ENCODE measurements at places on chromosomes 13 and 19.

GRCh38 chr19:35935911-35936737, at the start of gene LRFN3:
LRFN3 (plus strand) TSS chr19:35936374; CDS start chr19:35939426, 3,052 bp downstream.
- no peak within 1 kb of the TSS for H3K27ac ChIP-seq
- H3K27me3 ChIP-seq, result no peaks in the 10 kb centered on the region
- peaks cover 18% of the 10 kb centered on the region for H3K4me1 ChIP-seq
- DNase-seq, result peak; percentile 74
- peak within 1 kb of the TSS; percentile 10 for H3K4me3 ChIP-seq
- H3K36me3 ChIP-seq, result peaks cover 6% of the 10 kb centered on the region

DNA sequence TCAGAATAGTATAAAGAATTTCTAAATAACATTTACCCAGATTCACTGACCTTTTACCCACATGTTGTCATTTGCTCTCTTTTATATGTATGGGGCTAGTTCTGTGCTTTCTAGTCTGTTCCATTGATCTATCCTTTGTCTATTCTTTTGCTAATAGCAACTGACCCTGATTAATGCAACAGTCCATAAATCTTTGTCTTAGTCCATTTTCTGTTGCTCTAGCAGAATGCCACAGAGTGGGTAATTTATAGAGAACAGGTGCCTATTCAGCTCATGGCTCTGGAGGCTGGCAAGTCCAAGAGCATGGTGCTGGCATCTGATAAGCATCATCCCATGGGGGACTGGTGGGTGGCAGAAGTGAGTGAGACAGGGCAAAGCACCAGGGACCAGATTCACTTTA, 52.1 kb downstream of the LHFPL6 start:
- H3K36me3 ChIP-seq, result no peaks in the 10 kb centered on the region
- no peaks in the 10 kb centered on the region for H3K4me1 ChIP-seq
- DNase-seq, result no peak
- H3K4me3 ChIP-seq, result no peak overlapping the region

DNA sequence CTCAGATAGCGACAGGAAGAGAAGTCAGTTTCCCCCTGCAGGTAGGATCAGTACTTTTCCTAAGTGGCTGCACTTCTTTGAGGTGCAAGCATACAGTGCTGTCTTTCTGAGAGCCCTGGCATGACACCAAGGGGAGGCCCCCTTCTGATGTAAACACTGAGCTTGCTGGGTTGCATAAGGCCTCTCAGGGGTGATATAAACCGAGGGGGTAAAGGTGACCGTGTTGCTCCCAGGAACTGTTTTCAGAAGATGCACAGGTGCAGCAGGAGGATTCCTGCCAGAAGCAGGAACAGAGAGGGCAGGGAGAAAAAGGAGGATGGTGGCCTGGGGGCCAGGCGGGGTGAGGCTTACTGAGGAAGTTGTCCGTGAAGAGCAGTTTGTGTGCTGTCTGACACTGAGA, 74.0 kb upstream of the ZNF30 start:
- H3K4me1 ChIP-seq, result no peaks in the 10 kb centered on the region
- no peak overlapping the region for H3K4me3 ChIP-seq
- no peak overlapping the region for H3K27ac ChIP-seq
- no peak for DNase-seq
- no peaks in the 10 kb centered on the region for H3K27me3 ChIP-seq

- DNase-seq, result no peak
- no peaks in the 10 kb centered on the region for H3K36me3 ChIP-seq
- no peak overlapping the region for H3K4me3 ChIP-seq
- no peaks in the 10 kb centered on the region for H3K4me1 ChIP-seq
- no peaks in the 10 kb centered on the region for H3K27me3 ChIP-seq
- no peak overlapping the region for H3K27ac ChIP-seq
These were observed 814.5 kb upstream of the MIR17HG start for GRCh38 chr13:90532861-90533492.

DNA sequence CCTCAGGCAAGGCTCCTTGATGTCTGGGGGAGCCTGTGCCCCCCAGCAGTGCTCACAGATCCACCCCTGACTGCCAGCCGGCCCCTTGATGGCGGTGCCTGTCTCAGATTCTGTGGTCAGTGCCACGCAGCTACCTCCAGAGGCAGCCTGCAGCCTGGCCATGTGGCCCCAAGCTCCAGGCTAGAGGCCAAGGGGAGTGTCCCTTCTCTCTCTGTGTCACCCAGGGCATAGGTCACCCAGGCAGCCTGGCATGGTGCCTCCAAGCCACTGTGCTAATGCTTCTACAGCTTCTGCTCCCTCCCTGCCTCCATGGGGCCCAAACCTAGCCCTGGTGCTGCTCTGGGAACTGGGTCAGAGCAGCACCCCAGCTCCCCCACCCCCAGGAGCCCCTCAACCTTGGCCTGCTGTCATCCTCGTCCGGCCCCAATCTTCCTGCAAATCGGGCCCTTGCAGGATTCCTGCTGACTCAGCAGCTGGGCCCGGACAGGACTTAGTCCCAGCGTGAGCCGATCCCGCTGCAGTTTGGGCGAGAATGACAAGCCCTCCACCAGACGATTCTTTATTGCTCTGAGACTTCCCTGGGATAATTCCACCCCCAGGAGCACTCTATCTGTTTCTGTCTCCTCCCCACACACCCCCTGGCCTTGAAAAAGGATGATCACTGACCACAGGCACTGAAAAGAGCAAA, 2.8 kb upstream of the ARL11 start:
- DNase-seq, result peak; percentile 98
- H3K4me1 ChIP-seq, result peaks cover 16% of the 10 kb centered on the region
- peak overlapping the region; percentile 98 for H3K27ac ChIP-seq
- H3K36me3 ChIP-seq, result no peaks in the 10 kb centered on the region

DNA sequence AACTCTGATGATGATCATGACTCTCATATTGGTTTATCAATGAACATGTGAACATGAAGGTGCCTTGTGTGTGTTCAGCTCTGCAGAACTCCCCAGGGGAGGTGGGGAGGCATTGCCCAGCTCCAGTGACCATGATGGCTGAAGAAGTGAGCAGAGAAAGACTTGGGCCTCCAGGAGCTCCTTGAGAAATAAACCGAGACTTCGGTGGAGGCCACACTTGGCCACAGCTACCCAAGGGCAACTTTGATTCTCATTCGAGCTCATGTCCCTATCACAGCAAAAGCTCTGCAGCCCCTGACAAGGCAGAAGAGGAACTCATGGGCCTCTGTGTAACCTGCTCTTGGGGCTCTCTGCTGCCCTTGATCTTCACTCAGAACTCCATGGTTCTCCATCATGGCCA, 44.1 kb upstream of the ZNF536 start:
- no peak for DNase-seq
- no peaks in the 10 kb centered on the region for H3K27me3 ChIP-seq
- H3K36me3 ChIP-seq, result no peaks in the 10 kb centered on the region

DNA sequence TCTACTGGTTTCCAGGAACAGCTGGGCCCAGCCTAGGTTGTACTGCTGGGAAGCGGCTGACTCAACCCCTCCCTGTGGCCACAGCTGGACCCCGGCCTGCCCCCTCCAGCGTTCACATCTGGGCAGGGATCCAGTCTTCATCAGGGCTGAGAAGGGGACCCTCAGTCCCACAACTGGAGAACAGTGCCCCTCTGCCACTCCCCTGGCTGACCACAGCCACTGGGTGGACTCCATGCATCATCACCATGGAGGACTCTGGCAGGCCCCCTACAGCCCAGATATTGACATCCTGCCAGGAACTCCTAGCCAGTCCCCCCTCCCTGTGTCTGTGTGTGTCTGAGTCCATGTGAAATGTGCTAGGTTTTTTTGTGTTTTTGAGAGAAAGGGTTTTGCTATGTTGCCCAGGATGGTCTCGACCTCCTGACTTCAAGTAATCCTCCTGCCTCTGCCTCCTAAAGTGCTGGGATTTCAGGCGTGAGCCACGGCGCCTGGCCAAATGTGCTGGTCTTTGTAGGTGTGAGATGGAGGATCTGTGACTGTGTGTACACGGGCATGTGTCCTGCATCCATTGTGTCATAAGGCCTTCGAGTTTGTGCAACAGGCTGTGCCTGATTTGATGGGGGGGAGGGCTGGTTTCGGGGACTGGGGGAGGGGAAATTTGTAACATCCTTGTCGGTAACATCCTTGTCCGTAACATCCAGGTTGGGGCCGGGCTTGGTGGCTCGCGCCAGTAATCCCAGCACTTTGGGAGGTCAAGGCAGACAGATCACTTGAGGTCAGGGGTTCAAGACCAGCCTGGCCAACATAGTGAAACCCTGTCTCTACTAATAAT, 4.0 kb upstream of the HOOK2 start:
- H3K27me3 ChIP-seq, result no peaks in the 10 kb centered on the region
- H3K4me1 ChIP-seq, result peaks cover 37% of the 10 kb centered on the region
- DNase-seq, result peak; percentile 82
- H3K4me3 ChIP-seq, result no peak overlapping the region
- H3K36me3 ChIP-seq, result no peaks in the 10 kb centered on the region

DNA sequence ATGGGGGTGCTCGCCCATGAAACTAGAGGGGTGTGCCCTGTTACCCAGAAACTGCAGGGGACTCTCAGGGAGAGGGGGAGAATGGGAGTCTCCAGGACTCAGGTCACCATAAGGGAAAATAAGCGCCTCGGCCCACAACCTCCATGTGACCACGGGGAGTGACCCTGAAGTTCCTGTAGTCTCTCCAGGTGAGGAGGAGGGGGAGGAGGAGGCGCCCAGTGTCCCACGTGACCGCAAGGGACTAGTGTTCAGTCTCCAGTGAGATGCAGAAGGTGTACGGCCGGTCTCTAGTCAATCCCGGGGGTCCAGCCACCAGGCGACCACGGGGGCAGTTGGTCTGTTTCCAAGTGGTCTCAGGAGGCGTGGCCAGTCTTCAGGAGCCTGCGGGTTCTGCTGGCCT, 16.0 kb downstream of the TM6SF2 start:
- no peak overlapping the region for H3K27ac ChIP-seq
- no peak overlapping the region for H3K4me3 ChIP-seq
- DNase-seq, result no peak

DNA sequence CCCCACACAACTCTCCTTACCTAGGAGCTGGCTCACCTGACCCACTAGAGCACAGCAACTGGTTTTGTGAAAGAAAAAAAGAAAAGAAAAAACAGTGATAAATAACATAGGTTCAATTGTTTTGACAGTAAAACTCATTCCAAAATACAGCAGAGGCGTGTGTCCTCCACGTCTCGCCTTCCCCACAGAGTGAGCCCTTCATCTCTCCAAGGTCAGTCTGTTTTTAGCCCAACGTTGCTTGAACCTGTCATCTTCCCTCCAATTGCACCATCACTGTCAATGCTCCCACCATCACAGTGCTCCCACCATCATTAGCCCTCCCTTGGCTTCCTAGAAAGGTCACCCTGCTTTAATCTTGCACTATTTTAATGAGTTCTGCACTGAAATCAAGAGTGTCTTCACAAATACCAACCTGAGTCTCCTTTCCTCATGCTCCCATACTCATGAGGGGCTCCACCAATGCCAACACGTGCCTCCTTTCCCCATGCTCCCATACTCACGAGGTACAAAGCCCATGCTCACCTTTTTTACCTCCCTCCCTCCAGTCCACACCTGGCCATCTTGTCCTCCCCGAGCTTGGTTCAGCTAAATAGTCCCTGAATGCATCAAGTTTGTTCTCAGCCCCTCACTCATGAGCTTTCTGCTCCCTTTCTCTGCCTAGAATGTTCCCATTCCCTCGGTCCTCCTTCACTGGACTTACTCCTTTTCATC, 103.7 kb downstream of the IRS2 start:
- no peak overlapping the region for H3K4me3 ChIP-seq
- H3K4me1 ChIP-seq, result peaks cover 8% of the 10 kb centered on the region
- no peak for DNase-seq
- no peak overlapping the region for H3K27ac ChIP-seq
- H3K27me3 ChIP-seq, result no peaks in the 10 kb centered on the region

- DNase-seq, result no peak
- H3K36me3 ChIP-seq, result no peaks in the 10 kb centered on the region
- no peaks in the 10 kb centered on the region for H3K27me3 ChIP-seq
- peaks cover 37% of the 10 kb centered on the region for H3K4me1 ChIP-seq
- no peak overlapping the region for H3K4me3 ChIP-seq
These were observed 2.7 kb upstream of the CCDC97 start for GRCh38 chr19:41307090-41307875.

- H3K27ac ChIP-seq, result no peak overlapping the region
- DNase-seq, result no peak
- H3K27me3 ChIP-seq, result peaks cover 34% of the 10 kb centered on the region
- no peak overlapping the region for H3K4me3 ChIP-seq
- no peaks in the 10 kb centered on the region for H3K36me3 ChIP-seq
These were observed 179 bp upstream of the AMER2 start for GRCh38 chr13:25172303-25172630.

DNA sequence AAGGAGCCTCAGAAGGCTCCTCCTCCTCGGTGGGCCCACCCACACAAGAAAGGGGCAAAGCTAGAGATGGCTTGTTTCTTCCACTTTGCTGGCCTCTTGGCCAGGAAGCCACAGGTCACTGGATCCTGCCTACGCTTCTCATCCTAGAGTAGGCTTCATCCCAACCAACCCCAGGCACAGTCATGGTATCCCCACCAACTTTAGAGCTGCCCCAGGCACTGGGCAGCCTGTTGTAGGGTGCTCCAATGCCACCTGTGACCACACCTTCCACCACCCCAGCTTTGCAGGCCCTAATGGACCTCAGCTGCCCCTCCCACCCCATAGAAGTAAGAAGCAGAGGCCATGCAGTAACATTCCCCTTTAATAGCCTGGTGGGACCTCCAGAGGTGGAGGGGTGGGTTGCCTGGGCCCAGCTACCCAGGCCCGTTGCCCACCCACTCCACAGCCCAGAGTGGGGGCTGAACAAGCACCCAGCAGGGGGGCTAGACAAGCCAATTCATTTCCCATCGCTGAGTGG, 522 bp upstream of the CHMP2A start:
- peaks cover 33% of the 10 kb centered on the region for H3K4me1 ChIP-seq
- no peak overlapping the region for H3K4me3 ChIP-seq
- peaks cover 45% of the 10 kb centered on the region for H3K36me3 ChIP-seq
- no peak for DNase-seq
- peak overlapping the region; percentile 96 for H3K27ac ChIP-seq
- no peaks in the 10 kb centered on the region for H3K27me3 ChIP-seq

DNA sequence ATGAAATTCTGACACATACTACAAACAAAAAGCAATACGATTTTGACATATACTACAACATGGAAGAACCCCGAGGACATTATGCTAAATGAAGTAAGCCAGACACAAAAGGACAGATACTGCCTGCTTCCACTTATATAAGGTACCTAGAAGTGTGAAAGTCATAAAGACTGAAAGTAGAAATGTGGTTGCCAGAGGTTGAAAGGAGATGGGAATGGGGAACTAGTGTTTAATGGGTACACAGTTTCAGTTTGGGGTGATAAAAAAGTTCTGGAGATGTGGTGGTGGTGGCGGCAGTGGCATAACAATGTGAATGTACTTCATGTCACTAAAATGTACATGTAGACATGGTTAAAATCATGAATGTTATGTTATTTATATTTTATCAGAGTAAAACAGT, 12.1 kb upstream of the NDFIP2 start:
- H3K4me1 ChIP-seq, result no peaks in the 10 kb centered on the region
- H3K27me3 ChIP-seq, result no peaks in the 10 kb centered on the region
- H3K4me3 ChIP-seq, result no peak overlapping the region
- no peaks in the 10 kb centered on the region for H3K36me3 ChIP-seq

- no peak overlapping the region for H3K27ac ChIP-seq
- H3K36me3 ChIP-seq, result no peaks in the 10 kb centered on the region
- H3K27me3 ChIP-seq, result peaks cover under 1% of the 10 kb centered on the region
- no peak overlapping the region for H3K4me3 ChIP-seq
- no peak for DNase-seq
These were observed 27.1 kb upstream of the UBL3 start for GRCh38 chr13:29877456-29878078.

All from adrenal gland (tissue), 19 donors.